ENCODE measurements at places on chromosomes 11 and 22.

DNA sequence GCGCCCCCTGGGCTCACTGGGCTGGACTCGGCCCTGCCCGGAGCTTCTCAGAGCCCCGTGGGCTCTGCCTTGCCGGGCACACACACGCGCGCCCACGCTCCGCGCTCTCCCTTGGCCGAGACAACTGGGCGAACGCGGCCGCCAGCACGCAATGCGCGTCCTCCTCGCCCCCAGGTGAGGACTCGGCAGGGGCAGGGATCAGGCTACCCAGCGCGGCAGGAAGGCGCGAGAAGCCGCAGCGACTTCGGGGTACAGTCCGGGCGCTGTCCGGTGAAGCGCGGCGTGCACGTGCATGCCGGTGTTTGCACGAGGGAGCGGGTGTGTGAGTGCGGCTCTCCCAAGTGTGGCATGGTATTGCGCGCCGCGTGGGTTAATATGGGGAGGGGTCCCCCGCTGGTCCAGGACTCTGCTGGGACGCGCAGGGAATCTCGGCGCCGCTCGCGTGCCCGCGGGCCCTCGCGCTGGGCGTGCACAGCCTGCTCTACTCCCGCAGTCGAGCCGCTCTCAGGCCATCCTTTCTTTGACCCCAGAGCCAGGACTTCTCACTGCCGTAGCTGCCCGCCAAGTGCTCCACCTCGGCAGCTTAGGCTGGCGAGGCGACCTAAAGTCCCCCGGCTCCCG, 5.4 kb downstream of the WNT7B start:
- no peak for DNase-seq

- no peak for DNase-seq
Measured at GRCh38 chr22:31764785-31765184, 11.0 kb downstream of the DEPDC5 start.

DNA sequence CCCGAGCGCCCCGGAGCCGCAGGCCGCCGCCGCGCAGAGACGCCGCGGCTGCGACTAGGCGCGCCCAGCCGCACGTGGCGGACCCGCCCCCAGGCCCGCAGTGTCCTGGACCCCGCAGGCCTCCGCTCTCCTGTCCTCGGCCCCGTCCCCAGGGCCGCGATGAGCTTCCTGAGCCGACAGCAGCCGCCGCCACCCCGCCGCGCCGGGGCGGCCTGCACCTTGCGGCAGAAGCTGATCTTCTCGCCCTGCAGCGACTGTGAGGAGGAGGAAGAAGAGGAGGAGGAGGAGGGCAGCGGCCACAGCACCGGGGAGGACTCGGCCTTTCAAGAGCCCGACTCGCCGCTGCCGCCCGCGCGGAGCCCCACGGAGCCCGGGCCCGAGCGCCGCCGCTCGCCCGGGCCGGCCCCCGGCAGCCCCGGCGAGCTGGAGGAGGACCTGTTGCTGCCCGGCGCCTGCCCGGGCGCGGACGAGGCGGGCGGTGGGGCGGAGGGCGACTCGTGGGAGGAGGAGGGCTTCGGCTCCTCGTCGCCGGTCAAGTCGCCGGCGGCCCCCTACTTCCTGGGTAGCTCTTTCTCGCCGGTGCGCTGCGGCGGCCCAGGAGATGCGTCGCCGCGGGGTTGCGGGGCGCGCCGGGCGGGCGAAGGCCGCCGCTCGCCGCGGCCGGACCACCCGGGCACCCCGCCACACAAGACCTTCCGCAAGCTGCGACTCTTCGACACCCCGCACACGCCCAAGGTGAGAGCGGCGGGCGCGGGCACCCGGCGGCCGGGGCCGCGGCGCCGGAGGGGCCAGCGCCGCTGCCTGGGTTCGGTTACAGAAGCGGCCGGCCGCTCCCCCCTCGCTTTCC, 528 bp downstream of the WEE1 start:
- no peak for DNase-seq

GRCh38 chr11:69442012-69442806, 39.3 kb upstream of the LINC01488 start:
- no peak for DNase-seq

- DNase-seq = no peak
Measured at GRCh38 chr11:80417681-80418080, 976.9 kb upstream of the TENM4 start.

DNA sequence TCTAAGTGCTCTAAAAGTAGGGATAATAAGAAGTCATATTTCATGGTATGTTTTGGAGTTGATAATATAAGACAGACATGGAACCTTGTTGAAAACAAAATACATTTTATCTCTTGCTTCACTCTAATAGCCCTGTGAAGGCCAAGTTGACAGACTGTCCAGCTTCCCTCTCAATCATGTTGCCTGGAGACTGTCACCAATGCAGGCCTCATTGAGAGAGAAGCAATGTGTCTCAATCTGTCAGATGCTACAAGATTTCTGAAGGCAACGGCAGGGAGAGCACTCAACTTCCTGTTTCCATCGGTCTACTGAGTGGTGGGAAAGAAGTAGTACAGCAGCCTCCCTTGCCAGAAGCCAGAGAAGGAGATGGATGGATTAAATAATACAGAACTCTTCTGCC, 23.6 kb upstream of the FJX1 start:
- DNase-seq = no peak

GRCh38 chr11:32881286-32881685, 11.3 kb upstream of the QSER1 start:
- DNase-seq = no peak

DNA sequence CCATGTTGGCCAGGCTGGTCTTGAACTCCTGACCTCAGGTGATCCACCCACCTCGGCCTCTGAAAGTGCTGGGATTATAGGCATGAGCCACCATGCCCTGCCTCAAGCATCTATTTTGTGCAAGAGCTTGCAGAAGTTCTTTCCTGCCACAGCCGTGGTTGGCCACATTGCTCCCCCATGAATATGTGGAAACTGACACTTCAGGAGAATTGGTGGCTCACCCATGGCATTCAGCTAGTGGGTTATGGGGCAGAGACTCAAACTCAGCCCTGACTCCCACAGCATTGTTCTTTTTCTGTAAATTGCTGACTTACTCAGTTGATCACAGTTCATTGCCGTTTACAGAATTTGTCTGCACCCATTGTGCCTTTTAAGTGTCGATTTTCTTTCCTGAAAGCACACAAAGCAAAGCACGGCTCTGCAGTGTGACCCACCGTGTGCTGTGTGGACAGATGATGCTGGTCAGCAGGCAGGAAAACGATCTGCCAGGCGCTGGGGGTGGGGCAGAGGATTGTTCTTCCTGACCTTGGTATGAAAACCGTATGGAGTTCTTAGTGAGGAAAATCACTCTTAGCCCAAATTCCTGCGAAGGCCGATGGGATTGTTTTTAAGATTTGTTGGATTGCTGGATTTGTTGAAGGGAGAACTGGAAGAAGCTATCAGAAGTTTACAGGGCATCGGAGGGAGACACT, 115.6 kb downstream of the PTPRJ start:
- DNase-seq = no peak

- no peak for DNase-seq
Measured at GRCh38 chr11:64092111-64092760, 56.5 kb downstream of the FLRT1 start.

- DNase-seq = no peak
Measured at GRCh38 chr22:39622881-39623367, 52.4 kb downstream of the CACNA1I start.

GRCh38 chr22:39973656-39974055, 13.5 kb downstream of the TMA7B start:
- DNase-seq = no peak

DNA sequence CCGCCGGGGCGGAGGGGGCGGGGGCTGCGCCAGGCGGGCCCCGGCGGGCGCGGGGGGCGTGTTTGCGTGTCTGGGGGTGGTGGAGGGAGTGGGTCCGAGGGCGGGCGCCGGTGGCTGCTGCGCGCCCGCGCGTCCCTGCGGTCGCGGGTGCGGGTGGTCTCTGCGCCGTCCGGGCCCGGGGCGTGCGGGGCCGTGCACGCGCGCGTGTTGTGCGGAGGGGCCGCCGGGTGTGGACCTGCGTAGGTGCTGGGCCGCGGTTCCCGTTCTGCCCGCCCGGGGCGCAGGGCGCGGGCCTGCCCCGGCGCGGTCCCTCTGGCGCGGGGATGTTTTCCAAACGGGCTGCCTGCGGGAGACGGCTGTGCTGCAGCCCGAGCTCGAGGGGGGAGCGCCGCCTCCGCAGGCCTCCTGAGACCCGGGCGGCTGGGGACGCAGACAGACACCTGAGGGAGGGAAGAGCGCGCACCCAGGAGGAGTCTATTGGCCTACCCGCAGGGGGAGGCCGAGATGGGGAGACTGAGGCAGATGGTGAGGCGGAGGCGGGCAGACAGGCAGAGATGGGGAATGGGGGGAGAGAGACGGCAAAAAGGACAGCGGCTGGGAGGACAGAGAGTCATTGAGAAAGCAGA, 442 bp downstream of the PELI3 start:
- peak; percentile 56 for DNase-seq

DNA sequence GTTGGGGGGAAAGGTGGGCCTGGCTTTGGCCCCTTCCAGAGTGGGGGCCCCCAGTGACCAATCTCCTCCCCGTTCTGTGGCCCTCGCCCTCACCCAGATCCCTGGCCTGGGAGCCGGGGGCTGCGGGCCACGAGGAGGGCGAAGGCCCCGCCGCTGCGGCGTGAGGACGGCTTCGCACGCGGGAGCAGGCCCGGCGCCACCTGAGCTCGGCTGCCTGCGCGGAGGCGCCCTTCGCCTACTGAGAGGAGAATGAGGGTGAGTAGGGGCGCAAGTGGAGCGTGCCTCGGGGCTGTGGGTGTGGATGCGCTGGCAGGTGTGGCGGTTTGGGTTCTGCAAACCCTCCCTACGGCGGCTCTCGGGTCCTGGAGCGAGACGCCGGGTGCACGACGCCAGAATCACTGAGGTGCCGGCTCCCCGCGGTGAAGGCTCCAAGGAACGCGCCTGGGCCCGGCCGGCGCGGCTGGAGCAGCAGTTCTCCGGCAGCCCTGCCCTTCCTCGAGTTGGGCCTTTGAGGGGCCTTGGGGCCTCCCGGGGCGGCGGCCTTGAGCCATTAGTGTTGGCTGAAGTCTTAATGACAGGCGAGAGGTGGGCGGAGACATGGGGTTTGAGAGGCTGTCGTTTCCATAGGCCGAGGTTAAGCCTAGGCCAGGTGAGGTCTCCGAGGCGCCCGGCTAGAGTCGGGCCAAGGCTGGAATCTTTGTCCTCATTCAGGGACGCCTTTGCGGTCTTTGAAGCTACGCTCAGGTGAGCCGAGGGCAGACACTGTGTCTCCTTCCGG, 65.3 kb downstream of the CTTN start:
- DNase-seq = no peak

DNA sequence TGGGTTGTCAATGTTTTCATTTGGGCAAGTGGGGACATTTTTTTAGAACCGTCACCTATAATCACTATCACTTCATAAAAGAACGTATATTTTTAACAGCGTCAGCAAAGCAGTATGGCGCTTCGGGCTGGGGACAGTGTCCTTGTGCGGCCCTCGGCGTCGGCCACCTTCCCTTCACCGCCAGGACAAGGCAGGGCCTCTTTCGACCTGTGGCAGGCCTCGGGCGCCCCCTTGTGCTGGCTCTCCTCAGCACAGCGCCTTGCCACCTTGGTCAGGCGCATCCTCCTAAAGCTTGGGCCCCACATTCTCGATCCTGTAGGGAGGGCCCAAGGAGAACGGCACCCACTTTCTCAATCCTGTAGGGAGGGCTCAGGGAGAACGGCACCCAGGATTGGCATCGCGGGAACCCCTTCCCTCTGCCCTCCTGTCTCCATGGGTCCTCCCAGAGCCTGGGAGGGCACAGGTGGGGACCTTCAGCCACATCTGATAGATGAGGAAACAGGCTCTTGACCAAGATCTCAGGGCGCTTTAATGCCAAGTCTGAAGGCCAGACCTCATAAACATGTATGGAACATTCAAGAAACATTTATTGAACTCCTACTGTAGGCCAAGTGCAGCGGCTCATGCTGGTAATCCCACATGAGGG, 11.5 kb upstream of the FADD start:
- DNase-seq = no peak

GRCh38 chr11:70630816-70631623, 232.7 kb downstream of the CTTN start:
- peak; percentile 48 for DNase-seq

DNA sequence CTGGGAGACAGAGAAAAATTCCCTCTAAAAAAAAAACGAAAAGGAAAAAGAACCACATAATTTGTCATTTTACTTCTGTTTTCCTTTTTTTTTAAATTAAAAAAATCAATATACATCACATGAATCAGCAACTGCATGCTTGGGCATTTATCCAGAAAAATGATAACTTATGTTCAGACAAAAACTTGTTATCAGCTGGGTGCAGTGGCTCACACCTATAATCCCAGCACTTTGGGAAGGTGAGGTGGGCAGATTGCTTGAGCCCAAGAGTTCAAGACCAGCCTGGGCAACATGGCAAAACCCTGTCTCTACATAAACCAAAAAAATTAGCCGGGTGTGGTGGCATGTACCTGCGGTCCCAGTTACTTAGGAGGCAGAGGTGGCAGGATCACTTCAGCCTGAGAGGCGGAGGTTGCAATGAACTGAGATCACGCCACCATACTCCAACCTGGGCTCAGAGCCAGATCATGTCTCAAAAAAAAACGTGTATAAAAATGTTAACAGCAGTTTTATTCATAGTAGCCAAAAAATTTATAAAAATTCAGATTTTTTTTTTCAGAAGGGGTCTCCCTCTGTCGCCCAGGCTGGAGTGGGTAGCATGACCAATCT, 28.5 kb downstream of the AMBRA1 start:
- DNase-seq = no peak

GRCh38 chr22:39574779-39575551, 4.4 kb downstream of the CACNA1I start:
- DNase-seq = no peak

DNA sequence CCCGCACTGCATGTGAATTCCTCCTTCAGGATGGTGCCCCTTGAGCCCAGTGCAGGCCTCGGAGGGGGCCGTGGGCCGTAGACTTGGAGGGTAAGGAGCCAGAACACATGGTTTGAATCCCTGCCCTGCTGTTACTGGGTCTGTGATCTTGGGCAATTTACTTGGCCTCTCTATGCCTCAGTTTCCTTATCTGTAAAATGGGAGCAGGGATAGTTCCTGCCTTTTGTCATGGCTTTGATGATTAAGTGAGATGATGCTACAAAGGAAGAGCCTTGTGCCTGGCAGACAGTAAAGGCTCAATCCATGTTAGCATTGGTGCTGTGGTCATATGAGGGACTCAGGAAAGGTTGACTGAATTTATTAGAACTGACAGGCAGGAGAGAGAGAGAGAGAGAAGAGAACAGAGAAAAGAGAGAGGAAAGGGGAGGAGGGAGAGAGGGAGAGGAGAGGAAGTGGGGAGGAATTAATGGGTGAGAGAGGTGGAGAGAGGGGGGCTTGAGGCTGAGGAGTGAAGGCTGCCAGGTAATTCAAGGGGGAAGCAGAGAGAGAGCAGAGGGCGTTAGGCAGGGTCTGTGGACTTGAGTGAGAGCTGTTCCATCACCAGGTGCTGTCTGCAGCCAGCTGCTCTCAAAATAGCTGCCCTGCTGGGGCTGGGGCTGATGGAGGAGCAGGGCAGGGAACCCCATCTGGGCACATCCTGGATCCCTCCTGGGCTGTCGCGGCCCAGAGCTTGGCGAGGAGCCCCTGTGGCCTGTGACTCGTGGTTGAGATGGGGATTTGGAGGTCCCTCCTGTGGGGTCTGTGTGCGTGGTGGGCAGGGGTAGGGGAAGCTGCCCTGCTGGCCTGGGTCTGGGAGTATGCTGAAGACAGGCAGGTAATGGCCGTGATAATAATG, 44.1 kb downstream of the MCM5 start:
- DNase-seq = peak; percentile 69

Measured in NCI-H2171 treated with DMSO at 0.1 percent for 48 hours (cell line).